ENCODE measurements at places on chromosomes 4 and X. TPM values are rescaled to one million over a fixed set of nuclear protein-coding genes. Genes with fewer than 3 reads are reported as not detected.

- no peaks in the 10 kb centered on the region for H3K27me3 ChIP-seq
- no peak overlapping the region for H3K27ac ChIP-seq
- no peaks in the 10 kb centered on the region for H3K4me1 ChIP-seq
- no peaks in the 10 kb centered on the region for H3K36me3 ChIP-seq
Measured at GRCh38 chr4:114694770-114695169, 96.2 kb downstream of the UGT8 start.

The SCOC gene
- total RNA-seq: 49.3 TPM

DNA sequence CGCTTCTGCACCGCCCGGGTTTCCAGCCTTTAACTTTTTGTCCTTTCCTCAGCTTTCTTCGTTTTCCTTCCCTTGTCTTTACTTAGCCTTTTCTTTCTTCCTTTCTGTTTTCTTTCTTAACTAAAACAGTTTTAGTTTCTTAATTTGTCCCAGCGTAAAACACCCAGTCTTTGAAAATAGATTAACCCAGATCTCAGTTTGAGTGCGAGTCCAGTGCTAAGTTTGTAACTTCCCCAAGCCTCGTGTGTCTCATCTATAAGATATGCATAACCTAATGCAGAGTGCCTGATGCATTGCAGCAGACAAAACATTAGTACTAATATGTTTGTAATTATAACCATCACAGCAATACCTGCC is 460 bp upstream of the GEMIN8 start:
- H3K27ac ChIP-seq: peak overlapping the region; percentile 91
- no peaks in the 10 kb centered on the region for H3K36me3 ChIP-seq
- no peaks in the 10 kb centered on the region for H3K27me3 ChIP-seq
- DNase-seq: no peak
- H3K4me1 ChIP-seq: no peaks in the 10 kb centered on the region

GRCh38 chrX:106247162-106247561 is 79.1 kb downstream of the PWWP3B start:
- no peak for DNase-seq
- H3K4me3 ChIP-seq: no peak overlapping the region
- H3K4me1 ChIP-seq: no peaks in the 10 kb centered on the region
- no peaks in the 10 kb centered on the region for H3K36me3 ChIP-seq

The AKAP14 gene
- not detected for total RNA-seq

DNA sequence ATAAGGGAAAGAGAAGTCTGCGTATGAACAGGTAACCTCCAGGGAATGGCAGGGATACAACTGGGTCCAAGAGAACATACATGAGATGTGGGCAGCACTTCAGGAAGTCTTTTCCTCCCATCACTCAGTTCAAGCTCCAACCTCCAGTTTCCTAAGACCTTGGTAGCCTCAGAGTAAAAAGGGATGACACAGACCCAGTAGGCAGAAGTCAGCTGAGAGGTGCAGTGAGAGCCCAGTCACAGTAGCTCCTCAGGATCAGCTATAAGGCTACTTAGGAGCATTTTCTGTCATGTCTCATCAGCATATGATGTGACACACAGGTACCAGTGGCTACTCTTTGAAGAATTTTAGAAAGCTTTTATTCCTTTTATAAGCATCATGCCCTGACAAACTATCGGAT is 12.5 kb upstream of the STS start:
- DNase-seq: no peak
- H3K27me3 ChIP-seq: no peaks in the 10 kb centered on the region
- H3K36me3 ChIP-seq: no peaks in the 10 kb centered on the region
- H3K4me3 ChIP-seq: no peak overlapping the region

- no peak overlapping the region for H3K27ac ChIP-seq
- DNase-seq: no peak
- H3K4me1 ChIP-seq: no peaks in the 10 kb centered on the region
- no peak overlapping the region for H3K4me3 ChIP-seq
- no peaks in the 10 kb centered on the region for H3K36me3 ChIP-seq
Measured at GRCh38 chr4:98574816-98575215, 83.6 kb downstream of the TSPAN5 start.

The MOB1B gene
- 28.3 TPM for total RNA-seq

GRCh38 chrX:106484233-106484632 is 127.5 kb upstream of the RADX start:
- DNase-seq: no peak
- H3K36me3 ChIP-seq: no peaks in the 10 kb centered on the region
- no peak overlapping the region for H3K27ac ChIP-seq
- H3K27me3 ChIP-seq: no peaks in the 10 kb centered on the region
- H3K4me1 ChIP-seq: no peaks in the 10 kb centered on the region

GRCh38 chr4:70594196-70594595 is 2.1 kb downstream of the AMBN start:
- no peaks in the 10 kb centered on the region for H3K4me1 ChIP-seq
- no peaks in the 10 kb centered on the region for H3K36me3 ChIP-seq
- peak; percentile 20 for DNase-seq
- no peaks in the 10 kb centered on the region for H3K27me3 ChIP-seq
- no peak overlapping the region for H3K4me3 ChIP-seq
- H3K27ac ChIP-seq: no peak overlapping the region

- no peaks in the 10 kb centered on the region for H3K36me3 ChIP-seq
- no peak overlapping the region for H3K4me3 ChIP-seq
- H3K4me1 ChIP-seq: no peaks in the 10 kb centered on the region
Measured at GRCh38 chr4:41622787-41623186, 84.8 kb downstream of the LIMCH1 start.

- no peak for DNase-seq
- H3K36me3 ChIP-seq: no peaks in the 10 kb centered on the region
- H3K4me3 ChIP-seq: peak overlapping the region; percentile 16
- H3K27ac ChIP-seq: no peak overlapping the region
Measured at GRCh38 chr4:20418861-20419451, 167.3 kb downstream of the SLIT2 start.

GRCh38 chr4:113537628-113538027 is 223.9 kb downstream of the CAMK2D start:
- H3K27me3 ChIP-seq: no peaks in the 10 kb centered on the region
- H3K4me3 ChIP-seq: no peak overlapping the region
- H3K36me3 ChIP-seq: no peaks in the 10 kb centered on the region
- H3K27ac ChIP-seq: no peak overlapping the region
- peak; percentile 70 for DNase-seq

Data from left lung (tissue), 14 donors.